Subcutaneous adipose tissue (tissue), 4 donors: ENCODE measurements at places on chromosomes 7 and 10. TPM values are rescaled to one million over a fixed set of nuclear protein-coding genes. Genes with fewer than 3 reads are reported as not detected.

The NUDT13 gene
- 2.1 TPM for total RNA-seq

The AZGP1 gene
- total RNA-seq, result 40.6 TPM

The LIPK gene
- not detected for total RNA-seq

The HMX3 gene
- total RNA-seq, result not detected

The GDF2 gene
- total RNA-seq, result not detected

The TRPV6 gene
- total RNA-seq, result not detected

The FAM24A gene
- total RNA-seq, result not detected

The OR2A25 gene
- not detected for total RNA-seq

The CDH23 gene
- 16.1 TPM for total RNA-seq

The ZC3HAV1L gene
- 8.5 TPM for total RNA-seq

The ZNF33A gene
- total RNA-seq, result 29.1 TPM

The IQUB gene
- total RNA-seq, result not detected

The NEUROD6 gene
- not detected for total RNA-seq

The CRYGN gene
- total RNA-seq, result not detected

The HYAL4 gene
- not detected for total RNA-seq

The ARHGEF5 gene
- total RNA-seq, result 6.8 TPM

The RAPGEF5 gene
- total RNA-seq, result 96.2 TPM

The INA gene
- total RNA-seq, result not detected

The SFRP4 gene
- 2.4 TPM for total RNA-seq

The CFAP46 gene
- not detected for total RNA-seq

The HKDC1 gene
- total RNA-seq, result not detected
